NCI-H1048 (cell line): ENCODE measurements at places on chromosomes 2 and 18.

- DNase-seq = no peak
Measured at GRCh38 chr2:8484502-8485283, 197.2 kb upstream of the ID2 start.

- no peak for DNase-seq
Measured at GRCh38 chr2:112706170-112706664, 14.6 kb upstream of the NT5DC4 start.

DNA sequence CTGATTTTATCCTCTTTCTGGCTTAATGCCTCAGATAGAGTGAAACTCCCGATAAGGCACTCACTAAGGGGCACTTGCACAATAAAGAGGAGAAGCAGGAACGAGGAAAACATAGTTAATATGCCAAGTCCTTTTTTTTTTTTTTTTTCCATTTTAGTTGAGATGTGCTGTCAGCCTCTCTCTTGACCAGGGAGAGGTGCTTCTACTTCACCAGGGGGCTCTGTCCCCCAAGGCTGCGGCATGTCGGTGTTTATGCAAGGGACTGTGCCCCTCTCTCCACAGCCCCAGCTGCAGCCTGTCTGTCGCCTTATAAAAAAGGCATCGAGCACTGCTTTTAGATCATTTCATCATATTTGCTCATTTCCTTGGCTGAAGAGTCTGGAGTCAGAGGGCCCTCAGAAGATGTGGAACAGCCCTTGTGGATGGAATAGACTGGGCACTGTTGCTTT lies 178.1 kb downstream of the SLC8A1 start:
- DNase-seq = no peak

DNA sequence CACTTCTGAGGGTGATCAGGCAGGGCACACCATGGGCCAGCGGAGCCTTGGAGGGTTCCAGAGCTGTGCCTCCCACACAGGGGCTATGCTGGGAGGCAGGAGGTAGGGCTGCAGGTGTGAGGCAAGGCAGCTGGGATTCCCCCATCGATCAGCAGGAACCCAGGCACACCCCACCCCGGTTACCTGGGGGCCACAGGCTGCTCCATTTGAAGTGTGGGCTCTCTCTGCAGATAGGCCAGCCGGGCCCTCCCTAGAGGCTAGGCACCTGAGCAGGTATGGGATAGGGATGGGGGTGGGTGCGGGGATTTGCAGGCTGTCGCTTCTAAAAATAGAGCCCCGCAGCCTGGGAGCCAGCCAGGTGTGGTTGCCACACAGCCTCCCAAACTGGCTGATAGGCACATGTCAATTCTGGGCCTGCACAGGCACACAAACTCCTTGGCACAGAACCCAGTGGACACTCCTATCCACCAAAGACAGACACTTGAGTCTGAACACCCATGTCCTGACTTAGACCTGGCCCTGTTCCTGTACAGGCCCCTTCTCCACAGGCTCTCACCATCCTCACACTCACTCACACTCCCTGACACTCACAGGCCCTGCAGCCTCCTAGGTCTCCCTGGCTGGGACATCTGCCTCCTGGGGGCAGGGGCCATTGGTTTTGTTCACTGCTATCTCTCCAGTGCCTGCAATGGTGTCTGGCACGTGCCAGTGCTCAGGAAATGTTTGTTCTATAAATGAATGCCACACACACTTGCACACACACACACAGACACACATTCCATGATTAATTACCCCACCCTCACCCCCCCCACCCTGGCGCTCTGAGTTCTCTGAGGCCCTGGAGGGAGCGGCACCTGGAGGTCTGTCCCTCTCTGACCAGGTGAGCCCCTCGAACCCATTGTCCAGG lies 73.4 kb downstream of the ZFP36L2 start:
- no peak for DNase-seq

- DNase-seq = no peak
Measured at GRCh38 chr2:224020523-224020922, 18.6 kb downstream of the SERPINE2 start.

- no peak for DNase-seq
Measured at GRCh38 chr18:64380117-64380516, 231.2 kb upstream of the LINC00305 start.

DNA sequence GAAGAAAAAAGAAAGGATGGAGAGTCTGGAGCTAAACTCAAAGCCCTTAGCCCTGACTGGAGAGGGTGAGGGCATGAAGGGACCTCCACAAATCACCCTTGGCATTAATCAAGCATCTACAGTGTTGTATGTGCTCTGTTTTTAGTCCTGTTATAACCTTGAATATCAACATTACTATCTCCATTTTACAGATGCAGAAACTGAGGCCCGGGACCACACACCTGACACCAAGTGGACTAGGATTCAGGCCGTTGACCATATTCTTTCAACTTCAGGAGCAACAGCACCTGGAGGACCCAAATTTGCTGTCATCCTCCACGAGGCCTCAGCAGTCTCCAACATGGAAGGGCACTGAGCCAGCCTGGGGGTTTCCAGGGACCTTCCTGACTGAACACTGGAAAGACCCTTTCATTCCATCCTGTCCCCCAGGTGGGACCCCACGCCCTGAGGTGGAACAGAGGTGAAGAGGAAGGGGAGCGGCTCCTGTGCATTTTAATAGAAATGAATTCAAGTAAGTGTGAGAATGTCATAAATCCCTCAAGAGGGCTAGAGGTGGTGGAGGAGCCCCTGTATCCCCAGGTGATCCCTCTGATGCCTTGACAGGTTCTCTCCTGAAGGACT lies 41.0 kb downstream of the SERTAD2 start:
- DNase-seq = no peak

- no peak for DNase-seq
Measured at GRCh38 chr2:113390124-113390849, 47.2 kb upstream of the ZNG1B start.

DNA sequence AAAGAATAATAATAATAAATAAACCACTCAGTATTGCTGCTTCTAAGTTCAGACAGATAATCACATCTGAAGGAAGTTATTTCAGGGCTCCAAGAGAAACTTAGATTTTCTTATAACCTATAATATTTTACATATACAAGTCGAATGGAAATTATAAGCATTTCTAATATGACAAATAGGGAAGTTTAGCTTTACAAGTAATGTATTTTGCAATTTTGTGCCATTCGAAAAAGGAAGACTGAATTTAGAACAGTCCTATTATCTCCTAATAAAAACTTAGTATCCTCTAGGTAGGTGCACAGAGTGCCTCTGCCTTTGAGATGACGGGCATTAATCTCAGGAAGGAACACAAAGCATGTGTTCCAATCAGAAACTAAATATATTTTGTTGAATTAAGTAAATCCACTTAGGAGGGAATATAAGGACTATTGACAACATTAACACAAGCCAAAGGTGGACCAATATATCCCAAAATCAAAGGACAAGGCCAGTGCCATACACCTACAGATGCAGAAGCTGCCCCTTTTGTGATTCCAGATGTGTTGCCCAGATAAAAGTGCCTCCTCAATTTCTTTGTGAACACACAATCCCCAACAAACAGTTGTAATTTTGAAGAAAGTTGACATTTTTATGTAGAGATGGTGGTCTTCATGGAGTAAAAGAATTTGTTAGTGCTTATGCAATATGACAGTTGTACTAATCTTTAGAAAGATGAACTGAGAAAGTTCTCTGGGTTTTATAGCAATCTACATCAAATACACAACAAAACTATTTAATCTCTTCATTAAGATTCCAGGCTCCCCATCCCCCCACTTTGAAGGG lies 36.6 kb downstream of the PTCD3 start:
- DNase-seq = no peak
